ENCODE measurements at places on chromosomes 7 and 10. TPM values are rescaled to one million over a fixed set of nuclear protein-coding genes. Genes with fewer than 3 reads are reported as not detected.

Gene TFEC
- total RNA-seq: 1.2 TPM

DNA sequence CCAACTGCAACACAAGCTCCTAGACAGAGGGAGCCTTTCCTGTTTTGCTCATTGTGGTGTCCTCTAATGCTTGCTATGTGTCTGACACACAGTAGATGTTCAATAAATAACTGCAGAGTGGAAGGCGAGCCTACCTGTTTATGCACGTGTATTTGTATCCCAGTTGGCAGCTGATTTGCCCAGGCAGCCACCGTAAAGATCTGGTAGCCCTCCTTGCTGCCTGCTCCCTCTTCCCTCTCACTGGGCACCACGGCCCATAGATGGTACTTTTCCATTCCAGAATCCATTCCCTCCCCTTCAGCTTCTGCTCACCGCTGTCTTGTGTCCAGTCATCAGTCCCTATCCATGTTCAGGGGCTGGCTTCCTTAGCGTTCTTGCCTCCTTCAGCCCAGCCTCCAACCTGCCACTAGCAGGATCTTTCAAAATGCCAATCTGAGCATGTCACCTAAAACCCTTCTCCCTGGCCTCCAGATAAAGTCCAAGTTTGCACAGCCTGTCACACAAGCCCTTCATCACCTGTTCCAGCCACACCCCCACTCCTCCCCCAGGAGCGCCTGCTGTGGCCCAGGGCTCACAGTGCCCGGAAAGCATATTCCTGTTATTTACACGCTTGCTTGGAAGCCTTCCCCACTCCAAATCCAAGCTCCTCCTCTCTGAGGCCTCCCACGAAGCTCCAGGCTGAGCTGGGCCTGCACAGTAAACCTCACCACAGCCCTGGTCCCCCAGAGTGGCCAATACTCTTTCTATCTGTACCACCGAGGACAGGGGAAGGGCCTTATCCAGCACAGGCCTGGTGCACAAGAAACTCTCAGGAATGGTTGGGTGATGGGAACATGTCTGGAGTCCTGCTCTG is 21.0 kb downstream of the ZCCHC24 start:
- DNase-seq: peak; percentile 74

GRCh38 chr10:78267598-78267997 is 233.9 kb downstream of the RPS24 start:
- peak; percentile 36 for DNase-seq

Gene C10orf67
- total RNA-seq: 0.04 TPM

DNA sequence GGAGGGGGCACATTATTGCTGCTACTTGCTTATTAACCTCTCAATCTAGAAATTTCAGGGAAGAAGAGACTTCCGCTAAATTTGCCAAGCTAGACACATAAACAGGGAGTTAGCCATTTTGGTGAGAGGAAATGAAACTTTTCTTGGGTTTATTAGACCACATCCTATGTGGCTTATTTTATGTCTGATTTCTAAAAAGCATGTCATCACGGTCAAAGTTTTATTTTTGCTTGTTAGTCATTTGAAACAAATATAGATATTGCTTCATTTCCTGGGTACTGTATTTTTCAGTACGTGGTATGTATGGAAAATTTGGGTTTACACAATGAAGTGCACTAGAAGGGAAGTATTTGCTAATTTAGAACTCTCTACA is 144.1 kb downstream of the TCF7L2 start:
- peak; percentile 65 for DNase-seq

DNA sequence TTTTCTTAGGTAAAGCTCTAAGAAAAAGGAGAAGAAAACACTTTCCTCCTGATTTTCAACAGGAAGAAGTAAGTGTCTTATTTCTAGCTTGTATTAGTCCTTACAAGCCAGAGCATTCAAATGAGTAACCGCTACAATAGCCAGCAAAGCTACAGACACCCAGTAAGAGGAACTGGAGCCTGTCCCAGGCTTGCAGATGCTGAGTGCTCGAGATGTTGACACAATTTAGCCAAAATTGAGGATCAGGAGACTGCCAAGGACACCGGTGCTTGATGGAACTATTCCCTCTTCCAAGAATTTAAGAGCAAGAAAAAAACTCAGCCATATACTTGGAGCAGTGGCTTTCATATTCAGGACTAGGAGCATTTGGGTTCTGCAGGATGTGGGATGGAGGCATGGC is 149.3 kb upstream of the DPP6 start:
- peak; percentile 94 for DNase-seq

DNA sequence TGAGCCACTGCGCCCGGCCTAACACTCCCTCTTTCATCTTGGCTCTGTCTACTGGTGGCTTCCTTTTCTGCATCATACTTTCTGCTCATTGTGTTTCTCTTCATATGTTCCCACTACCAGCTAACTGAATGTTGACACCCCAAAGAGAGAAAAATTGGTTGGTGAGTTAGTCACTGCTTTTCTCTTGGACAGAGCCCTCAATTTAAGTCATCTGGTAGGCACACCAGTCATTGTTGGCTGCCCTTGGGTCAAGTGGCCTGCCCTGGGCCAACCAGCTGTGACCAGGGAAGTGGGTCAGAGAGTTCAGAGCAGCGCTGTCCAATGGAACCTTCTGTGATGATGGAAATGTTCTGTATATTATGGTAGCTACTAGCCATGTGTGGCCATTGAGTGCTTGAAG is 52.0 kb downstream of the GRK5 start:
- DNase-seq: no peak

GRCh38 chr10:91944880-91945630 is 21.5 kb downstream of the BTAF1 start:
- no peak for DNase-seq

DNA sequence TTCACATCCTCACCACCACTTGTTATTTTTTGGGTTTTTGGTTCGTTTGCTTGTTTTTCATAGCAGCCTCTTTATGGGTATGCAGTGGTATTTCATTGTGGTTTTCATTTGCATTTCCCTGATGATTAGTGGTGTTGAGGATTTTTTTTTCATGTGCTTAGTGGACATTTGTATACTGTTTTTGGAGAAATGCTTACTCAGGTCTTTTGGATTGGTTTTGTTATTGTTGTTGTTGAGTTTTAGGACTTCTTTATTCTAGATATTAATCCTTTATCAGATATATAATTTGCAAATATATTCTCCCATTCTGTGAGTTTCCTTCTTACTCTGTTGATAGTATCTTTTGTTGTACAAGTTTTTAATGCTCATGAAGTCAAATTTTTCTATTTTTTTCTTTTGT is 42.8 kb downstream of the GAD2 start:
- no peak for DNase-seq
